ENCODE measurements at places on chromosomes 6 and 20.

DNA sequence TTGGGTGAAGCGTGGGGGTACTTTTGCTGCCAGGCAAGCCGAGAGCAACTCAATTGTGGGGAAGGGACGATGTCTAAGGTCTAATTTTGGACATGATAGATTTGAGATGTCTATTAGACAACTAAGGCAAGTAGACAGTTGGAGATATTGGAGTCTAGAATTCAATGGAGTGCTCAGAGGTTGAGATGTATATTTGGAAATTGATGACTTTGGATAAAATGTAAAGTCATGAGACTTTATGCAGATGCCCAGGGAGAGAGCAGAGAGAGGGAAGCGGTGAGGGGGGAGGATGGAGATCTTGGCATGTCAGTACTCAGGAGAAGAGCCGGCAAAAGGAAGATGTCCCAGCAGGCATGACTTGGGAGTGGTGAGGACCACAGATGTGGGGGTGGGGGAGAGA is 6.9 kb downstream of the MYLK2 start:
- no peak for DNase-seq

DNA sequence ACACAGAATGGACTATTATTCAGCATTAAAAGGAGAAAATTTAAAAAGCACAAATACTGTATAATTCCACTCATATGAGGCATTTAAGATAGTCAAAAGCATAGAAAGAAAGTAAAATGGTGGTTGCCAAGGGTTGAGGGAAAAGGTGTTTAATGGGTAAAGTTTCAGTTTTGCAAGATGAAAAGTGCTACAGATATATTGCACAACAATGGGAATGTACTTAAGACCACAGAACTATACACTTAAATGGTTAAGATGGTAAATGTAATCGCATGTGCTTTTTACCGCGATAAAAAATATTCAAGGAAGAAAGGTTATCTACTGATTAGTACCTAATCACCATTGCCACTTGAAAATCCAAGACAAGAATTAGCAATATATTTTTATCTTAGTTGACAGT is 71.8 kb upstream of the NOX3 start:
- DNase-seq: no peak

DNA sequence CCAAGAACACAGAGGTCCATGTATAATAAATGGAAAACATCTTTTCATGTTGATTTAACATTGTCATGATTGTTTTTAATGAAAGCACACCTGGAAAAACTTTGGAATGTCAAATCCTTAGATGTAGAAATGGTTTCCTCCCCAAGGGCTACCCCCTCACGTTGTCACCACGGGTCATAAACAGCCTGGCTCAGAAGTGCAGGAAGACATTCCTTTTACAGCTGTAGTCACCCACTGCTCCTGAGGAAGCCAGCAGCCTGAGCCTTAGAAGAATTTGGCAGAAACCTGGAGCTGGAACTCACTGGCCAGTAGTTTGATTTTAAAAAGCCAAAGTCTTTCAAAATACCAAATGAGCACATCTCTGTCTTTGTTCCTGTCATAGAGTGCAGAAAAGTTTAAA is 23.7 kb downstream of the ADGRF5 start:
- DNase-seq: no peak

- no peak for DNase-seq
Measured at GRCh38 chr6:113818578-113818977, 38.6 kb upstream of the MARCKS start.

GRCh38 chr6:35168461-35168861 is 27.3 kb upstream of the TCP11 start:
- no peak for DNase-seq

DNA sequence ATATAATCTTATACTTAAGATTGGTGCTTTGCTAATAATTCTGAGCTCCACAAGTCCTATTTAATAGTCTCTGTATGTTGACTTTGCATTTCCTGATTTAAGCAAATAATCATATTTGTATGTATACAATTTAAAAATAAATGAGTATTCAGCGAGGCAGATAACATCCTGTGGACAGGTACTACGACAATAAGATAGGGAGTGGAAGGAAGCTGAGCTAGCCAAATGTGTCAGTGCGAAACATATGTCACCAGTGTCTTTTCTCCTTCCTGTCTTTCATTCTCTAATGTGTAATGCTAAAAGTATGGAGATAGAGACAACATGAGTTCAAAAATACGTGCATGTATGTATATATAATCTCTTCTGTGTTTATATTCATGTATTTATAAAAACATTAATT is 359.6 kb upstream of the KCNQ5 start:
- DNase-seq: no peak

GRCh38 chr6:55972091-55972490 is 96.7 kb upstream of the BMP5 start:
- DNase-seq: no peak

GRCh38 chr20:48667889-48668413 is 159.8 kb downstream of the PREX1 start:
- DNase-seq: no peak

DNA sequence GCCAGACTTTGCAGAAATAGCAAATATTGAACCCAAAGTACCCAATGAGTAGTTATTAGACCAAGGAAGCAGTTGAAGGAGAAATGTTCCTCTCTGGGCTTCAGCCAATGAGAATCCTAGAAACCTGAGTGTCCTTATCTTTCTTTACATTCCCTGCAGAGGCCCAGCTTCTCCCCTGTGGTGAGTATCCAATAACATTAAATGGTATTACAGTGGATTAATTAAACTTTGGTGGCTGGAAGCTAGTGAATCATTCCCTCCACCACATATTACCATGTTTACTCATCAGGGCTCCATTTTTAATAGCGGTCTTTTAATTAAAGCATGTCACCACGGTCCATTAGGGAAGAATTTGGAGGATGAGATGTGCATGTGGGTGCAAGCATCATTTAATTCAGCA is 74.0 kb downstream of the UNC5CL start:
- no peak for DNase-seq

GRCh38 chr6:35080821-35081425 is 60.2 kb downstream of the TCP11 start:
- DNase-seq: no peak
